HL-60 (cell line): ENCODE measurements at places on chromosomes 2 and 18.

- DNase-seq, result no peak
Measured at GRCh38 chr2:105401867-105402266, 3.0 kb upstream of the FHL2 start.

- peak; percentile 41 for DNase-seq
Measured at GRCh38 chr2:65081232-65081685, 25.0 kb downstream of the CEP68 start.

DNA sequence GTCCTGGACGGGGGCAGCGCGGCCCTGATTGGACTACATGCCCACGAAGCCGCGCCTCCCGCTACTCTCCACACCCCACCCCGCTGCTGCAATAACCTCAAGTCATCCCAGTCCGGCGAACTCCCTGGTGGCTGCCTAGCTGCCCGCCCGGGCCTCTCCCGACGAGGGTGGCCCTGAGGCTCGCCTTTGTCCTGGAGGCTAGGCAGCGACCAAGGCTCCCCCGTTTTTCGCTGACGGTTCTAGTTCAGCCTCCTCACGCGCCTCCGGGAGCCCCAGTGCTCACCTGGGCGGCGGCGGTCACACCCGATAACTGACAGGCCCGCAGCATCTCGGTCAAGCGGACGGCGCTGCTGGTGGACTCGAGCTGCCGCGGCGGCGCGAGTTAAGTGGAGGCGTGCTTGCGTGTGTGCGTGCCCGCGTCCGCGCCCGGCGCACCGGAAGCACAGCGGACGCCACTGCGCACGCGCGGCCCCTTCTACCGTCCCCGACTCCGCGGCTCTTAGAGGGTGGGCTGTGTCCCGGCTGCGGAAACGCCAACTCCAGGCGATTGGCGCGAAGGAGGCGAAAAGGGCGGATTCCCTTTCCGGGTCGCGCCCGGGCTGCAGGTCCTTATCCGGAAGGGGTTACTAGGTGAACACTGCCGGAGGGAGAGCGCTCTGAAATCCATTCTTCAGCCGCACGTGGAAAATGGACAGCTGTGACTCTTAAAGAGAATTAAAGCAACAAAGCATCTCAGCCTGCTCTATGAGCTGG is at the start of gene IMMT:
Gene IMMT, minus strand, starts transcription at position 408 of the 753 bp plus-strand sequence. Its CDS starts 80 bp downstream, at position 328.
- DNase-seq, result peak; percentile 98

GRCh38 chr2:199261936-199262335 is 195.8 kb downstream of the SATB2 start:
- no peak for DNase-seq

DNA sequence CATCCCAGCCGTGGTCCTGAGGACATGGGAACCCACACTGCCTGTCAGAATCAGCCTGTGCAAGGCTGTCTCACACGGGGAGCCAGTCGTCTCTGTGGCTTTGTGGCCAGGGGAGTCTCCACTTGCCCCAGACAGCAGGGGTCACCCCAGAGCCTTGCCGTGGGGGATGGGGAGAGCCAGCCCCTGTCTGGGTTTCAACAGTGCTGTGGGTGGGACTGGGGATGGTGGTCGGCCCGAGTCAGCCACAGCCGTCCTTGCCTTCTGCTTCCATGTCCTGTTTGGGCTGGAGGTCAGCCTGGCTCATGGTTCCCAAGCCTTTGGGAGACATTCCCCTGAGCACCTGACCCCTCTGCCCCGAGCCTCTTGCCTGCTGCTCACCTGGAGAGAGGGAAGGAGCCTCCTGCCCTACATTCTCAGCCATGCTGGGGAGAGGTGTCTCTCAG is 19.6 kb downstream of the GPR35 start:
- no peak for DNase-seq

GRCh38 chr18:61851940-61852451 is 40.8 kb downstream of the RNF152 start:
- no peak for DNase-seq

DNA sequence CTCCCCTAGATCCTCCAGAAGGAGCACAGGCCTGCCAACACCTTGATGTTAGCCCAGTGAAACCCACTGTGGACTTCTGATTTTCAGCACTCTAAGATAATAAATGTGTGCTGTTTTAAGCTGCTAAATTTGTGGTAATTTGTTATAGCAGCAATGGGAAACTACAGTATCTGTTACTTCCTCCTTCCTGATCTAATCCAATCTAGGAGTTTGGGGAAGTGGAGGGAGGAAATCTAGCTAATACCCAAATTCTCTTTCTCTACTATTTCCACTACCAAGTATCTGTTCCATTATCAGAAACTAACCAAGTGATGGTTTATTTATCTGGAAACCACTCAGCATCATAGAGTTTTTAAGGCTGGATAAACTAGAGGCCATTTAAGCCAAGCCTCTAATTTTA is 64.9 kb downstream of the AFF3 start:
- no peak for DNase-seq
